CD4-positive, alpha-beta T cell treated with Interleukin-1 beta for 1 hour (primary cell): ENCODE measurements at places on chromosomes 5 and 9.

- DNase-seq, result no peak
Measured at GRCh38 chr5:82560969-82561368, 282.8 kb upstream of the RPS23 start.

DNA sequence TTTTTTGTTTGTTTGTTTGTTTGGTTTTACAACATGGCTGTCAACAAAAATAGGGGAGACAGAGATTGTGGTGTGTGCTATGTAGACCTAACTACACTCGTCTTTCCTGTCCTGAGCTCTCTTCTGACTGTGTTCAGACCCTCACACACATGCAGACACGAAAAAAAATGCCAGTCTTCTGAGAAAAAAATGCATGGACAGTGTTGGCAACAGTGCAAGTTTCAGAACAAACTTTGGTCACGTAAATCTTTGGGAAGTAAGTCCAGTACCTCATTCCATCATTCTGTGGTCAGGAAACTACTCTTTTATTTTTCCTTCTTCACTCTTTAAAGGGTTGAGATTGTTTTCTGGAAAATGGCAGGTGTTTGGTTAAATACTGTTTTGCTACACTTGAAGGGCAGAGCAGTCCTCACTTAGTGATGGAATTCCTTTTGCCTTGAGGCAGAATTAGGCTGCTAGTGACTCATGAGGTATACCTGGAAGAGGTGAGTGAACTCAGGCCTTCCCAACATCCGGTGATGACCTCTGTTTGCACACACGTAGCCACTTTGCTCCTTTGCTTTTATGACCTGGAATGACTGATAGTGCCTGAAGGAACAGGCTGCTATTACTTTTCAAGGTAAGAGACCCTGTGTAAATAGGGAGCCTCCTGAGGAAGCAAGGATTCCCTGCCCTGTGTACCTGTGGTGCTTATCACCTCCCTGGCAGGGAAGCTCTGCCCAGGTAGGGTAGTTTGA, 81.6 kb upstream of the TNFAIP8 start:
- no peak for DNase-seq

DNA sequence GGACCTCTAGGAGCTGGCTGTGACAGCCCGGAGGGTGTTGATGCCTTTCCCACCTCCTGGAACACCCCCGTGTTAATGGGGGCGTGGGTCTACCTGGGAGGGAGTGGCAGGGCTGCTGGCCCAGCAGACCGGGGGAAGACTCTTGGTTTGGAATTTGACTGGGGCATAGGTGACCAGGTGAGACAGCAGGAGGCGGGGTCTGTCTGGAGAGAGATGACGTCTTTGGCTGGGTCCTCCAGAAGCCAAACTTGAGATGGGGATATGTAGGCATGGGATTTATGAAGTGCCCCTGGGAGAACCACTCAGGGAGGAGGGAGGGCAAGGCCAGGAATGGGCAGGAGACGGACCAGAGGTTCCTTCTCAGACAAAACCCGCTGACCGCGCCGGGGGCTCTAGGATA, 42.6 kb downstream of the NEK6 start:
- DNase-seq, result no peak

- no peak for DNase-seq
Measured at GRCh38 chr9:88808019-88808656, 183.1 kb upstream of the S1PR3 start.

DNA sequence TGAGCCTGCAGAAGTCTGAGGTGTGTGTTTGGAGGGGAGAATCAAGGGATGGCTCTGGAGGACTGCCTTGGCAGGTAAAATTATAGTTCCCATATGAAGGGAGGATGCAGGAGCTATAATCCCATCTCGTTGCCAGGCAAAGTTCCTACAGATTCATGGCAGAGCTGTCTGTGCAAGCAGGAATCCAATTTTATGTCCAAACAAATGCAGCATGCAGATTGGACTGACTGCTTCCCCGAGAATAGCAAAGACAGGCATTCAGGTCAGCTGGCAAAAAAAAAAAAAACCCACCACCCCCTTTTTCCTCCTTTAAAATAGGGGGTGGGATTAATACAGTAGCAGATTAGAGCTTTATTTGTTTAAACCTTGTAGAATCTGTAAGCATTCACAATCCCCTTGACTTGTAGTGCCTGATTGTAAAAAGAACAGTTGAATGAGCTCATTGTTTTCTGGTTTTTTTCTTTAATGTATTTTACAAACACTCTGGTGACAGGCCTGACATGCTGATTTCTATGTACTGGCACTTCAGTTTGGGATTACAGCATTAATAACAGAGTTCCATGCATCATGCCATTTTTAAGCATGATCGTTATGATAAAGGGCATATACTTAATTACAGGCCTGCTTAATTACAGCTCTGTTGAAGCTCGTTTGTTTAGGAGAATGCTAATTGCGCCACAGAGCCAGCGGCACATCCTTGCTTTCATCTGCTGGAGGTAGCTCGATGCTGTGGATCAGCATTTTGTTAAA, 141.4 kb upstream of the LMX1B start:
- DNase-seq, result no peak

GRCh38 chr9:90641884-90642487, 638 bp downstream of the DIRAS2 start:
- no peak for DNase-seq

- DNase-seq, result no peak
Measured at GRCh38 chr9:105369911-105370310, 77.9 kb upstream of the FSD1L start.

DNA sequence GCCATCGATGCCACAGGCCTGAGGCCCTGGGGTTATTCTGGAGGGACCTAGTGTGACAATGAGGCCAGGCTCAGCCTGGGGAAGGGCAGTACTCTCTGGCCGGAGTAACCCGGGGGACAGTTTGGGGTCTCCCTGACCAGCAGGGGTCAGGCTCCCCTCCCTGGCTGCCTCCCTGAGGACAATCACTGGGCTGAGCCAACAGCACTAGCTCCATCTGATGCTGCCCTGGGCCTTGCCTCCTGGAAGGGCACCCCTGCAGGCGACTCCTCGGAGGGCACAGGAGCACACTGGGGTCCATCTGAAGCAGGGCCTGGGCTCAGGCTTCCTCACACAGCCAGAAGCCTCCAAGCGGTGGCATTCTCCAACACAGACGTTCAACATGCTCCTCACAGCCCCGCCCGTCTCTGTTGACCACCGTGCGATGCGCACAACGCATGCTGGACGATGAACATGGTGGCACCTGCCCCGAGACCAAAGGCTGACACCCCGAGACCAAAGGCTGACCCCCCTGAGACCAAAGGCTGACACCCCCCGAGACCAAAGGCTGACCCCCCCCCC, 68.3 kb downstream of the ADAMTS2 start:
- DNase-seq, result no peak

DNA sequence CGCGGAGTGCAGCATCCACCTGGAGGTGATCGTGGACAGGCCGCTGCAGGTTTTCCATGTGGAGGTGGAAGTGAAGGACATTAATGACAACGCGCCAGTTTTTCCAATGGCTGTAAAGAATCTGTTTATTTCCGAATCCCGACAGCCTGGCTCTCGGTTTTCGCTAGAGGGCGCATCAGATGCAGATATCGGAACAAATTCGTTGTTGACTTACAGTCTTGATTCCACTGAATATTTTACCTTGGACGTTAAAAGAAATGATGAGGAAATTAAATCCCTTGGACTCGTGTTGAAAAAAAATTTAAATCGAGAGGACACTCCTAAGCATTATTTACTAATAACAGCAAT, 611 bp downstream of the PCDHA3 start:
- DNase-seq, result no peak

- DNase-seq, result no peak
Measured at GRCh38 chr5:73534971-73535370, 30.5 kb downstream of the ANKRA2 start.

GRCh38 chr5:170693701-170694100, 89.8 kb upstream of the GABRP start:
- no peak for DNase-seq

DNA sequence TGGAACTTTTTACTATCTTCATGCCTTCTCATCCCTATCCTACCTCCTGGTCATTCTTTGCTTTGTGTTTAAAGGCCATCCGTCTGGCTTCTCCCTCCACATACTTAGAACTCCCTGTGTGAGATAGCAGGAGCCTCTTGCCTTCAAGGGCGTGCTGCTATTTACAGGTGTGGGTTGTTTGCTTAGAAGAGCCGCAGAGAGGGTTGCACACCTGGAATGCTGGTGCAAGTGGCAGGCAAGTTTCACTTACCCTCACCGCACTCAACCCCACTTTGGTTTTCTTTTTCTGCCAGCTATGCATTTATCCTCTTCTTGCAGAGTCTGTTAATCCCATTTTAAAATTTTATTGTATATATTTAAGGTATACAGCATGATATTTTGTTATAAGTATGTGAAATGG, 12.6 kb downstream of the SKP2 start:
- no peak for DNase-seq

DNA sequence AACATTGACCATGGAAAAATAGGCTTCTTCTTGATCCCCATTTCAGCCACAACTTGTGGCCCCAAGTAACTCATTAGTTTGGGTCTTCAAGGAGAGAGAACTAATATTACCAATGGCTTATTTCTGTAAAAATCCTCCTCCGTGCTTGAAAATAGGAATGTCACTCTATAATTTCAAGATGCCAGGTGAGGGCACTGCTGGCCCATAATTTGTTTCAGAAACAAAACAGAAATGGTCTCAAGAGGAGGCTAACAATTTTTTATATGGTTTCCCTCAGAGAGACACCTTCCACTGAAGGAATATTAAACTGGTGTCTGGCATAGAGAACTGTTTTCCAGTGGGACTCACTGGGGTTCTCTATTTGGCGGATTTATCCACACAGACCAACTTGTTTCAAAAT, 437.0 kb upstream of the TRPC7 start:
- DNase-seq, result no peak

DNA sequence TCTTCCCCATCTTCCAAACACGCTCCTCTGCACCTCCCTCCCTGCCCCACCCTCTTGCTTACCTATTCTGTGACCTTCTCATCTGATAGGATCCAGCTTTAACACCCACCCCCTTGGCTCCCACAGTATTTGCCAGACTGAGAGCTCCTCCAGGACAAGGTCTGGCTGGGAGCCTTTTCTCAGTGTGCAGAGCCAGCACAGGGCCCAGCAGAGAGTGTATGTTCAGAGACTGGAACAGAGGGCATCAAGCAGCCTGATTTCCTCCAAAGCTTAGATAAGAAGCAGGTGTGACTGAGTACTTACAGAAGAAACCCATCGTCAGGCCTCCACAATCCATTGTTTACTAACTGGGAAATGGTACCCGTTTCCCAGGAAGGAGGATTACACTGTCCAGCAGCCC, 26.6 kb downstream of the LHX6 start:
- no peak for DNase-seq

DNA sequence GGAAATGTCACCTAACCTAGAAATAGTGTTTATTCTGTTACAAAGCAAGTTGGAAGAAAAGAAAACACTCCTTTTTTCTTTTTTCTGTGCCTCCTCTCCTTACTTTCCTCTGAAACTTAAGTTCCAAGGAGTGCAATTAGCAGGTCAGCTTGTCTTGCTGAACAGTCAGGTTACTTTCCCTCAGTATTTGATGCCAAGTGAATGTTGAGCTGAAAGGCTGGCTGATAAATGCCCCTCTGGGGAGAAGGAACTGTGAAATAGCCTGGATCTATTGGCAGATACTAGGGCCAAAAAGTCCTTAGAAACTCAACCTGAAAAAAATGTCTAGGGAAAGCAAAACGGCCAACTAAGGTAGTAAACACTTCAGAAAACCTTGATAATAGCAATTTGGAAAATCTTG, 43.6 kb downstream of the GRIA1 start:
- no peak for DNase-seq

DNA sequence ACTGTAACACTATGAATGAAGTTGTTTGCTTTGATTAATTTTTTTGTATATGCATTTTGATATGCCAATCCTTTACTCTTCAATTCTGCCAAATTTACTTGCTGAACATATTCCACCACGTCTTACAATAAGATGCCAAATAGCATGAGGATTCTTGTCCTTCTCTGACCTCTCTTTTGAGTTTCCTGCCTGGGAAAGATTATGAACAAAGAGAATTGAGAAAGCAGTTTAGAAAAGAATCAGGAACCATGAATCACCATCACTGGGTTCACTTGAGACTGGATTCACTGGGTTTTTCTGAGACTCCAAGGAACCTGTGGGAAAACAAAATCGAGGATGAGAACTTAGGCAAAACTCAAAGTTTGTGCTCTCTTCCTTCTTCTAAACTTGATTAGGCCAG, 256.5 kb downstream of the CETN3 start:
- DNase-seq, result no peak

DNA sequence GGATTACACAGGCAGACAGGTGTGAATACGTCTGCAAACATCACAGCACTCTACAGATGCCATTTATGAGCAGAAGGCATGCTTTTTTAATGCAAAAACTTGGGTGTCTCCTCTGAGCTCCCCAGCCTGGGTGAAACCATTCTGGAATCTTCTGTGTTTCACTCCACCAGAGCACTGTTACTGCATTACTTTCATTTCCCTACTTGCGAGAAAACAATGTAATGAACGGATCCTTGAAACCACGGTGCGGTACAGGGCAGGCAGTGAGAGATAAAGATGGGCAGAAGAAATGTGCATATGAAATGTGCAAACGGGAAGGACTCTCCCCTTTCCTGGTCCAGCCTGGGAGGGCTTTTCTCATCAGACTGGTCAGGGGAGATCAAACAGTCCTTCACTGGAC, 584.3 kb upstream of the KLF4 start:
- DNase-seq, result no peak

- no peak for DNase-seq
Measured at GRCh38 chr9:112654282-112654681, 63.6 kb downstream of the INIP start.

DNA sequence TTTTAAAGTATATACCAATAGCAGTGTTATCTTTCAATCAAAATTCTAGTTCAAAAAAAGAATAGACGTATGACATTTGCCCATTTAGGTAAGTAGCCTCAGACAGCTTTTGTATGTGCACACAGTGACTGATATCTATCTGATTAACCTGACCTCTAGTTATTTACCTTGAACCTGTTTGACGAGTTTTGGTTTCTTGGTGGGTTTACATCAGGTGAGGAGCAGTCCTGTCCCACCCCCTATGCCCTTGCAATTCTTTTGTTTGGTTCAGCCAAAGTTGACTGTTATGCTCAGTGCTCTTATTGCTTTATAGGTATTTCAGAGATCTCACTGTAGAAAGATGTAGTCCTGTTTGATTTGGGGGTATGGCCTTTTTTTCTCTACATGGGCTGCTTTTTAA, 147.2 kb downstream of the ISOC1 start:
- DNase-seq, result no peak

GRCh38 chr9:121763561-121764370, 112.3 kb downstream of the DAB2IP start:
- DNase-seq, result no peak
